T-helper 2 cell treated with Interferon-gamma antibody and Interleukin-4, amounts not matched to agents 5 μg/mL and 100 μg/mL, for 36 hours (primary cell): ENCODE measurements at places on chromosomes 2 and 18.

DNA sequence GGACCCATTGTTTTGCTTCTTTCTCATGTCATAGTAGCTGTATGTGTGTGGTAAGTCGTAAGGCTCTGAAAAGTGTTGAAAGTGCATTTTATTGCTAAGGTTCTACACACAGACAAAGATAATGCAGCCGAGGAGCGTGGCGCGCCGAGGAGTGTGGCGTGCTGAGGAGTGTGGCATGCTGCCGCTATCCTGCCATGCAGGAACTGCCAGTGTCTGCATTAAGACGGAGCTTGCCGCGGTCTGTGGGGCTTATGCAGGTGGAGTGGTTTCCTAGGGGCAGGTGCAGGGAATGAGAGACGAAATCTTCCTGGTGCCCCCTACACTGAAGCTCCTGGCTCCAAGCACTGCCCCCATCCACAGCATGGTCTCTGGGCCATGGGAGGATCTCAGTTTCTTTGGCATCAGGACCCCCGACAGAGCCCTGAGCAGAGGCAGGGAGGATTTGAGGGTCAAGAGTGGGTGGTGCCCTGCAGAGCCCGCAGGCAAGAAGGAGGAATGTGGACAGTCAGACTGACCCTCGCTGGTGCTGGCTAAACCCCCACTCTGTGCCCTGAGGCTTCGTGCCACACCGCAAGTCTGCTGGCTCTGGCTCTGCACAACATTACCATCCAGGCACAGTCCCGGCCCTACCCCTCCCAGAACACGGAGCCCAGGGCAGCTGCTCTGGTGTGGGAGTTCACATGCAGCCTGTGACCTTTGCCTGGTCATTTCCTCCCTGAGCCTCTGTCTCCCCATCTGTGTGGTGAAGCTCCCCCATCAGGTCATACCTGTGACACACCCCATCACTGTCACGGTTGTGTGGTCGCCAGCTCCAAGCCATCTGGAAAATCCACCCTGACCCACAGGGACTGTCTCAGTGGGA lies 3.2 kb downstream of the SNED1 start:
- no peak overlapping the region for H3K27ac ChIP-seq
- peaks cover 28% of the 10 kb centered on the region for H3K27me3 ChIP-seq
- H3K4me1 ChIP-seq, result peaks cover 2% of the 10 kb centered on the region

- H3K27me3 ChIP-seq, result no peaks in the 10 kb centered on the region
Observed at GRCh38 chr18:36427369-36427768, 129.9 kb downstream of the FHOD3 start.

- DNase-seq, result no peak
- H3K27me3 ChIP-seq, result no peaks in the 10 kb centered on the region
- no peaks in the 10 kb centered on the region for H3K36me3 ChIP-seq
- no peak overlapping the region for H3K4me3 ChIP-seq
- H3K4me1 ChIP-seq, result no peaks in the 10 kb centered on the region
- H3K27ac ChIP-seq, result no peak overlapping the region
Observed at GRCh38 chr2:188267776-188268175, 23.9 kb upstream of the GULP1 start.

- H3K27ac ChIP-seq, result no peak overlapping the region
- H3K4me1 ChIP-seq, result peaks cover 2% of the 10 kb centered on the region
- peaks cover 36% of the 10 kb centered on the region for H3K36me3 ChIP-seq
- no peak overlapping the region for H3K4me3 ChIP-seq
- DNase-seq, result no peak
- no peaks in the 10 kb centered on the region for H3K27me3 ChIP-seq
Observed at GRCh38 chr2:58215429-58215828, 25.7 kb downstream of the FANCL start.

DNA sequence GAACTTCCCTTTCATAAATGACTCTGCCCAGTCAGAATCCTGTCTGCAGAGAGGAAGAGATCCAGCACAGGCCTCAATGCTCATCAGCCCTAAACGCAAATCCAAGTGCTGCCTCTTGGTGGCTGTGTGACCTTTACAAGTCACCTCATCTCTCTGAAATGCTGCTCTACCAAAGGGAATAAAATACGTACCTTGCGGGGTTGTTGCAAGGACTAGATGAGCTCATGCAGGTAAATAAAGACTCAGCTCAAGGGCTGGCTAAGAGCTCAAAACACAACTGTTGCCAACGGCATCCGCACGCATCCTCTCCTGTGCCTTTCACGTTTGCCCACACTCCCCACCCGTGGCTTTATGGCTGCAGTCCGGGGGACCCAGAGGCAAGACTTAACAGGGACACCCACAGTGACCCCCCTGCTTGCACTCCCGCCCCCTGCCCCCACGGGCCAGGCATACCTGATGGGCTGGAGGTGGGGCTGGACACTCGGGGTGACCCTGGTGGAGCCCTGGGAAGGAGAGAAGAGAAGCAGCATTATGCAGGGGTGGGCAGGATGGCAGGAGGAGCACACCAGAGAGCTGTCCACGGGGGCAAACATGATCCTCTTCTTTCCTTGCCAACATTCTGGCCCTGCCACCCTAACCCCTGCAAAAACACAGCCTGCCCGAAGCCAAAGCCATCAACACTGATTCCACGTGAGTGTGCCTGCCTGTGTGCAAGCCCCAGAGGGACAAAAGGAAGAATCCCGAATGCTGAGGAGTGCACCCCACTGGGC lies 102.6 kb downstream of the TNS1 start:
- H3K36me3 ChIP-seq, result no peaks in the 10 kb centered on the region
- peaks cover 2% of the 10 kb centered on the region for H3K27me3 ChIP-seq
- no peak for DNase-seq

DNA sequence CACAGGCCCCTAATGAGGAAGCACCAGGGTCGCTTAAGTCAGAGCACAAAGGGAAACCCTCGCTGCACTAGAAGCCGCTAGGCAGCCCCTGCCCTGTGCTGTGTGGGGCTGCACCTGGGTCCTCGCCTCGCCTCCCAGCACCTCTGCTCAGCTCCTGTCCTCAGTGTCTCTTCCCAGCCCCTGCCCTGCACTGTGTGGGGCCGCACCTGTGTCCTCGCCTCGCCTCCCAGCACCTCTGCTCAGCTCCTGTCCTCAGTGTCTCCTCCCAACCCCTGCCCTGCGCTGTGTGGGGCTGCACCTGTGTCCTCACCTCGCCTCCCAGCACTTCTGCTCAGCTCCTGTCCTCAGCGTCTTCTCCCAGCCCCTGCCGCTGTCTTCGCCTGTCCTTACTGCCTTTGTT lies 342.8 kb downstream of the EIPR1 start:
- no peak overlapping the region for H3K4me3 ChIP-seq
- no peaks in the 10 kb centered on the region for H3K27me3 ChIP-seq
- no peak overlapping the region for H3K27ac ChIP-seq
- no peaks in the 10 kb centered on the region for H3K36me3 ChIP-seq

DNA sequence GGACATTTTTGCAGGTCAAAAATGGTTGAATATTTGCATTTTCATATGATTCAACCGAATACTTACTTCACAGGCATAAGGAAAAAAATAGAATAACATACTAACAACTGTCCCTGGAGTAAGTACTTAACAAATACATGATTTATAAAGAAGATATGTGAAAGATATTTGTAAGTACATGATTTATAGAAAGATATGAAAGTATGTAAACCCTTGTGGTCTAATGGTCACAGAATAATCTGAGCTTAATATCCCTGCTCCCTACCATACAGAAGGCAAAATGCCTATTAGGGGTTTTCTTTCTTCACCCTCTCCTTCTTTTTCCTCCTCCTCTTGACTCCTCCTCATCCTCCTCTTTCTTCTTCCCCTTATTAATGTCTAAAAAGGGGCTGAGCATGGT lies 20.6 kb upstream of the ACTR3 start:
- no peak for DNase-seq
- H3K4me1 ChIP-seq, result peaks cover 18% of the 10 kb centered on the region
- H3K4me3 ChIP-seq, result no peak overlapping the region
- peaks cover 7% of the 10 kb centered on the region for H3K36me3 ChIP-seq

DNA sequence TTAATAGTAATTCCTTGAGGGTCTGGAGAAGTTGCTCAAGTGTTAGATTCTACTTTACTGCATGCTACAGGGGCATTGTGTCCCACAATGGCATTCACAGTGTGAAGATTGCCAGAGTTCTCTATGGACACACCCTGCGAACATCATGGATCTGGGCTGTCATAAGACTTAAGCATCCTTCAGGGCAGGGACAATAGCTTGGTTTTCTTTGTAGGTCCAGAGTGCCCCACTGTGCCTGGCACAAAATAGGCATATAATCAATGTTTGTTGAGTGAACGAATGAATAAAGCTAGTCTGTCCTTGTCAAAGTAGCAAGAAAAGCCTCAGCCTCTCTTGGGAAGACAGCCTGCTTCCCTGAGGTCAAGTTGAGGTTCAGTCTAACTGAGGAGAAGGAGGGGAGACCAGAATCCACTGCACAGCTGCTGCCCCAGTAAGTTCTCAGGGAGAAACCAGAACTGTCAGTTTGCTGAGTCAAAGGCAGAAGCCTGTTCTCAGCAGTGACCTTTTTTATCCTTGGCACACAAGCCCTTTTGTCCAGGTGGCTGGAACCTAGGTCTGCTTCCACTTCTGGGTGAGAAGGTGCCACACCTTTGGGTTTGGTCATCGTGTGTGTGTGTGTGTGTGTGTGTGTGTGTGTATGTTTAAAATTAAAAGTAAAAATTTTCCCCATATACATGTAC lies 15.0 kb downstream of the INPP4A start:
- peaks cover 44% of the 10 kb centered on the region for H3K36me3 ChIP-seq
- DNase-seq, result no peak
- no peaks in the 10 kb centered on the region for H3K27me3 ChIP-seq
- H3K4me3 ChIP-seq, result peak overlapping the region; percentile 79
- peaks cover 87% of the 10 kb centered on the region for H3K4me1 ChIP-seq

DNA sequence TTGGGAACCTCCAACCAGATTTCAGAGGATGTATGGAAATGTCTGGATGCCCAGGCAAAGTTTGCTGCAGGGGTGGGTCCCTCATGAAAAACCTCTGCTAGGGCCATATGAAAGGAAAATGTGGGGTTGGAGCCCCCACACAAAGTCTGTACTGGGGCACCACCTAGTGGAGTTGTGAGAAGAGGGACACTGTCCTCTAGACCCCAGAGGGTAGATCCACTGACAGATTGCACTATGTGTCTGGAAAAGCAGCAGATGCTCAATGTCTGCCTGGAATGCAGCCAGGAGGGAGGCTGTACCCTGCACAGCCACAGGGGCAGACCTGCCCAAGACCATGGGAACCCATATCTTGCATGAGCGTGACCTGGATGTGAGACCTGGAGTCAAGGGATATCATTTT lies 573.7 kb upstream of the NXPH2 start:
- DNase-seq, result no peak
- H3K27ac ChIP-seq, result no peak overlapping the region
- no peaks in the 10 kb centered on the region for H3K4me1 ChIP-seq

DNA sequence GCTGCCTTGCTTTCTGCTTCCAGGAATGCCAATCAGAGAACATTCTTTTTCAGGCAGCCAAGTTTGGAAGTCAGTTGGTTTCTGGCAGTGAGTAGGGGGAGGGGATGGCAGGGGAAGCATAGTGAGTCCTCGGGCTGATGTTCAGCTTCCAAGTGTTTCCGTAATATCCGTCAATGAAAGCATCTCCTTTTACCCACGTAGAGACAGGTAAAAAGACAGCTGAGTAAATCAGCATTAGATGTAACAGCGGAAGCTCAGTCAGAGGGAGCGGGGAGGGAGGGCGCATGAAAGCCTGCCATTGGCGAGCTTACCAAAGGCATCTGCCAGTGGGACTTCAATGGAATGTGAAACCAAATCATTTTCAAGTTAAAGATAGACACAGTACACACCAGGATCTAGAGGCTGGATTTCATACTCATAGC lies 117.1 kb upstream of the DTNA start:
- H3K27ac ChIP-seq, result no peak overlapping the region
- H3K4me3 ChIP-seq, result no peak overlapping the region
- no peaks in the 10 kb centered on the region for H3K36me3 ChIP-seq
- H3K4me1 ChIP-seq, result no peaks in the 10 kb centered on the region

DNA sequence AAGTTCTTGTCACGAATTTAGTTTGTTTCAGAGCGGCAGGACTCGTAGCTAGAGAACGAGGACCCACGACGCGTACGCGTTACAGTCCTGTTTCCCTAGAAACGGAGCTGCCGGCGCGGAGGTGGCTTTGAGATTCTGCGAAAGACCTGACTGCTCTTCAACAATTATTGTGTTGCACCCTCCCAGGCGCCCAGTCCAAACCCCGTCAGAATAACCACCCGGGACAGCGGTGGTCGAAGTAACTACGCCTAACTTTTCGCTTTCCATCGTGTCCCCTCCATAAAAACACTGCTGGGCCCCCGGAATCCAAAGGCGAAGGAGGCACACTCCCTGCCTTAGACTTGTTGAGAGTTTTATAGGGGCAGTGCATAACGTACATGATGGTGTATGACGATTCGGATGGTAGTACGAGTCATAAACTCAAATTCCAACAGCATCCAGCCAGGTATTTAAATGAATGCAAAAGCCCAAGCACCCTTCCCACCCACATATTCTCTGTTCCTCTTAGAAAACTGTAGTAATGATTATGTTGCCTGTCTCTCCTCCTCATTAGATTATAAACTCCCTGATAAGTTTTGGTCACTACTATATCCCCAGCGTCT lies 651 bp upstream of the STAM2 start:
- peaks cover 10% of the 10 kb centered on the region for H3K27me3 ChIP-seq
- no peak for DNase-seq
- peak overlapping the region; percentile 99 for H3K27ac ChIP-seq
- H3K36me3 ChIP-seq, result peaks cover 3% of the 10 kb centered on the region
- H3K4me3 ChIP-seq, result peak overlapping the region; percentile 99
- H3K4me1 ChIP-seq, result peaks cover 27% of the 10 kb centered on the region

DNA sequence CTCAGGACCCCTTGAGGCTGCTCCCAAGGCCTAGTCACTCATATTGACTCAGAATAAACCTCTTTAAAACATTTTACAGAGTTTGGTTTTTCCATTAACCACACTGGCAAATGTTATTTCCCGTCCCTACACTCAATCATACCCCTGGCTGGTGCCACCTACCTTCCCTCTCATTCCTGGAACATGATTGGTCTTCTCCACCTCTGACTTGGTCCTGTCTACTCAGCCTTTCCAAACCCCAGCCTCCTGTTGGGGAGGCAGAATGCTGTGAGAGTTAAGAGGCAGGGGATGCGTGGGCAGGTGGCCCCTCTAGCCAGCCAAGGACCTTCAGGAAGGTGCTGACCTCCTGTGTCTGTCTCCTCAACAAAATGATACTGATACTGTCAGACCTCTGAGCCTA lies 149.3 kb downstream of the CABLES1 start:
- no peaks in the 10 kb centered on the region for H3K27me3 ChIP-seq
- peak; percentile 31 for DNase-seq
- H3K4me1 ChIP-seq, result peaks cover 11% of the 10 kb centered on the region
- H3K27ac ChIP-seq, result peak overlapping the region; percentile 23
- no peak overlapping the region for H3K4me3 ChIP-seq

- H3K36me3 ChIP-seq, result no peaks in the 10 kb centered on the region
- H3K27ac ChIP-seq, result no peak overlapping the region
- no peaks in the 10 kb centered on the region for H3K4me1 ChIP-seq
- peaks cover 8% of the 10 kb centered on the region for H3K27me3 ChIP-seq
- H3K4me3 ChIP-seq, result no peak overlapping the region
- DNase-seq, result no peak
Observed at GRCh38 chr18:63823516-63824219, 48.5 kb downstream of the SERPINB7 start.

DNA sequence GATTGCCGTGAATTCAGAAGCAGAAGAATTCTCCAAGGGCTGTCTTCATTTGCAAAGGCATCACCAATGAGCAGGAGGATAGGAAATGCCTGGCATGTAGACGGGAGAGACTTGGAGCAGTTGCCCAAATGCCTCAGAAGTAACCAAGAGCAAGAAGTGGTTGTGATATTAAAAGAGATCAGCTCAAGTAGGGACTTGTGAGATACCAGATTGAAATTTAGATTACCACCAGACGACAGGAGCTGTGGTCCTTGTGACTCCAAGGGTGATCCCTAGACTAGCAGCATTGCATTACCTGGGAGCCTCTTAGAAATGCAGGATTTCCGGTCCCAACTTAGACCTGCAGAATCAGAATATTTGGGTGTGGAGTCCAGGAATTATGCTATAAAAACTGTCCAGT lies 228.6 kb upstream of the EPAS1 start:
- no peak overlapping the region for H3K27ac ChIP-seq
- peaks cover 32% of the 10 kb centered on the region for H3K4me1 ChIP-seq
- no peak for DNase-seq
- no peak overlapping the region for H3K4me3 ChIP-seq
- no peaks in the 10 kb centered on the region for H3K27me3 ChIP-seq
- peaks cover 3% of the 10 kb centered on the region for H3K36me3 ChIP-seq
